ENCODE measurements at places on chromosomes 3 and 15. TPM values are rescaled to one million over a fixed set of nuclear protein-coding genes. Genes with fewer than 3 reads are reported as not detected.

The FGF12 gene
- 0.48 TPM for total RNA-seq

- H3K36me3 ChIP-seq: no peaks in the 10 kb centered on the region
- H3K4me3 ChIP-seq: no peak overlapping the region
- no peaks in the 10 kb centered on the region for H3K4me1 ChIP-seq
- no peaks in the 10 kb centered on the region for H3K27me3 ChIP-seq
- DNase-seq: no peak
These were observed 203.1 kb upstream of the WNT5A start for GRCh38 chr3:55690177-55690576.

The DLL4 gene
- 21.6 TPM for total RNA-seq

DNA sequence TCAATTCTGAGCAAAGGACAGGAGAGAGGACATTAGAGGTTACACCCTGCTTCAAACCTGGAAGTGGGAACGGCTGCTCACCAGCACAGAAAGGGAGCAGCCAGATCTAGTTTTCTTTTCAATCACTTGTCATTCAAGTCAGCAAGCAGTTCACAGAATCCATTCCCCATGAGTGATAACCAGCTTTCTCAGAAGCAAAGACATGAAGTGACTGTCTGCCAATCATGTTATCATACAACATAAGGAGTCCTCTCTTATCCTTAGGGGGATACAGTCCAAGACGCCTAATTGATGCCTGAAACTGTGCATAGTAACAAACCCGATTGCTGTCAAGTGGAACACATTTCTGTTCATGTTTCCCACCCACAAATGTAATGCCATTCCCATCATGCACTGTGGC, 54.7 kb downstream of the FAM98B start:
- H3K4me1 ChIP-seq: no peaks in the 10 kb centered on the region
- H3K4me3 ChIP-seq: no peak overlapping the region
- no peaks in the 10 kb centered on the region for H3K36me3 ChIP-seq

- H3K36me3 ChIP-seq: no peaks in the 10 kb centered on the region
- no peak overlapping the region for H3K4me3 ChIP-seq
- no peak overlapping the region for H3K27ac ChIP-seq
- DNase-seq: no peak
- H3K4me1 ChIP-seq: no peaks in the 10 kb centered on the region
These were observed 156.2 kb downstream of the MEGF11 start for GRCh38 chr15:66097151-66098021.

DNA sequence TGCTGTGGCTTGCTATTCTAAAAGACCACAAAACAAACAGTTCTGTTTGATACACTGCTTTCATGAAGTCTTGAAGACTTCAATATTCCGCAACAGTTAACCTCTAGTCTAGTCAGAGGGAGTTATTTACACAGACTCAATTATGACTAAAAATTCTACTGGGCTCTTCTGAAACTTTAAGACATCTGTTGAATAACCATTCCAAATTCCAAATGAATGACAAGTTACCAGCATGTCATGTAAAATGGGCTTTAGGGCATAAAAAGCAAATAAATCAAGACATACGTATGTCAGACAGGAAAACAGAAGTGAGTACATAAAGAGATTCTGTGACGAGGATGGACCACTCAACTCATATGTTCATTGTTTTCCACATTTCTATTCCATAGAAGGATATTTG, 93.9 kb downstream of the PLOD2 start:
- H3K4me3 ChIP-seq: no peak overlapping the region
- H3K4me1 ChIP-seq: no peaks in the 10 kb centered on the region
- H3K36me3 ChIP-seq: no peaks in the 10 kb centered on the region
- no peaks in the 10 kb centered on the region for H3K27me3 ChIP-seq

DNA sequence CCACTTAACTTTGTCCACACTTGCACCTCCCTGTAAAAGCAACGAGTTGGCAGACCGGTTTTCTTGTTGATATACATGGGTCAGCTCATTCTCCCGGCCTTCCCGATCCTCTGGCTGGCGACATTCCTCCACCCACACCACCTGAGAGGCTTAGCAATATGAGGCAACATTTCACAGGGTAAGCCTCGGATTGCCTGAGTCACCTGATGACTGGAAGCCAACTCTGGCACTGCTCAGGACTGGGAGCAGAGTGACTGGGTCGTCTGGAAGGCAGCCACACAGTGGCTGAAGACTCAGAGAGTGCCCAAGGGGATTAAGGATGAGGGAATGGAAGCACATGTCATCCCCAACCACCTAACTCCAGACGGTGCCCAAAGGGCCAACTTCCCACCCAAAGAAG, 9.8 kb downstream of the HOMER2 start:
- H3K4me1 ChIP-seq: no peaks in the 10 kb centered on the region
- H3K27me3 ChIP-seq: no peaks in the 10 kb centered on the region
- no peak overlapping the region for H3K27ac ChIP-seq
- H3K4me3 ChIP-seq: no peak overlapping the region
- H3K36me3 ChIP-seq: no peaks in the 10 kb centered on the region

- no peak for DNase-seq
- no peak overlapping the region for H3K27ac ChIP-seq
- no peaks in the 10 kb centered on the region for H3K36me3 ChIP-seq
- no peaks in the 10 kb centered on the region for H3K4me1 ChIP-seq
- H3K4me3 ChIP-seq: no peak overlapping the region
These were observed 199.8 kb downstream of the GAP43 start for GRCh38 chr3:115823083-115823482.

DNA sequence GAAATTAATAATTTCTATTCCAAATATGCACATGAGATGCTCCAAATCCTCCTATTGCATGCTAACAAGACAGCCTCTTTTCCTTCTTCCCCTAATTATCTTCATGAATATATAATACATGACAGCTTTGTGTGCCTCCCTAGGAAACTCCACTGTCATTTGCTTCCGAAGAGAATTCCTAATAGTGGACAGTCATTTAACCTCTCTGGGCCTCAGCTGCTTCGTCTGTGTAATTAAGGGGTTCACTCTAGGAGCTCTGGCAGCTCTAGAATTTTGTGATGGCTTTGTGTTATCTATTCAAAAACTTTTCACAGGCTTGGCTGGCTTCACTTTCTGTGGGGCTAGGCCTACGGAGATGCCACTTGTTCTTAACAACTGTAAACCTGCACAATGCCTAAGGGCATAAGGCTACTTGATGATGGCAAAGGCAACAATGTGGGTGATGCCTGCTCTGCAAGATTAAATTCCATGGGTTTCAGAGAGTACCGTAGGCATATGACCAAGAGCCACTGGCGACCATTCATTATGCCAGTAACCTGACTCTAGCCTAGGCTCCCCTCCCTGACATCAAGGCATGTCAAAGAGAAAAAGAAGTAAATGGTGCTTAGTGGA, 333.8 kb upstream of the UMPS start:
- H3K27ac ChIP-seq: no peak overlapping the region
- no peaks in the 10 kb centered on the region for H3K36me3 ChIP-seq
- no peak overlapping the region for H3K4me3 ChIP-seq
- no peaks in the 10 kb centered on the region for H3K27me3 ChIP-seq
- no peak for DNase-seq
- H3K4me1 ChIP-seq: no peaks in the 10 kb centered on the region

DNA sequence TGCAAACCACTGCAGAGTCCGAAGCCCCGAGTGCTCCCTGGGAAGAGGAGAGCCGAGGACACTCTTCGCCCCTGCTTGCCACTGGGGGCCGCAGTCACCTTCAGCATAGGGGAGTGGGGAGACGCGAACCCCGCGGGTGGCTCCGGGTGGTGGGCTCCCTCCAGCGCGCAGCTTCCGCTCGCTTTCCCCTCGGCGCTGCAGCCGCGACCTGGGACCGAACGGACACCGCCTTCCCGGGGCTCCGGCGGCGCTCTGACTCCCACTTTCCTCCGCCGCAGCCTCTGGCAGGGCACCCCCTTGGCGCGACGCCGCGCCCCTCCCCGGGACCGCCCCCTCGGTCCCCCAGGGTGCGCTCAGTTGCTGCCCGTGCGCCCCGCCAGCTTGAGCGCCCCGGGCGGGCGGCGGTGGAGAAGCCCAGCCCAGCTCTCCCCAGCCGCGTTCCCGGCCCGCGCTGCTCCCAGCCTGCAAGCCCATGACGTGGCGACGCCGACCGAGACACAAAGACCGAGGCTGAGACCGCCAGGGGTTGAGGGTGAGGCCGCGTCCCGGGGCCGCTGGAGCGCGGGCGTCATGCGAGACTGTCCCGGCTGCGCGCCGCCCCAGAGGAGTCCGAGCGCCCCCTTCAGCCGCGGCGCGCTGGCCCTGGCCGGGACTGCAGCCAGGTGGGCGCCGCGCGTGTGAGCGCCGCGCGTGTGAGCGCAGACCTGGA, at the start of gene MINAR1:
Gene MINAR1 (plus strand): TSS at position 701 of the 709 bp plus-strand sequence. CDS start 23,812 bp downstream, outside the sequence.
- no peaks in the 10 kb centered on the region for H3K4me1 ChIP-seq
- peak within 1 kb of the TSS; percentile 25 for H3K4me3 ChIP-seq
- peaks cover 35% of the 10 kb centered on the region for H3K27me3 ChIP-seq
- no peak within 1 kb of the TSS for H3K27ac ChIP-seq
- H3K36me3 ChIP-seq: no peaks in the 10 kb centered on the region
